ENCODE measurements at places on chromosomes 1 and 21.

- DNase-seq = no peak
These were observed 66.9 kb downstream of the RNF220 start for GRCh38 chr1:44471911-44472453.

DNA sequence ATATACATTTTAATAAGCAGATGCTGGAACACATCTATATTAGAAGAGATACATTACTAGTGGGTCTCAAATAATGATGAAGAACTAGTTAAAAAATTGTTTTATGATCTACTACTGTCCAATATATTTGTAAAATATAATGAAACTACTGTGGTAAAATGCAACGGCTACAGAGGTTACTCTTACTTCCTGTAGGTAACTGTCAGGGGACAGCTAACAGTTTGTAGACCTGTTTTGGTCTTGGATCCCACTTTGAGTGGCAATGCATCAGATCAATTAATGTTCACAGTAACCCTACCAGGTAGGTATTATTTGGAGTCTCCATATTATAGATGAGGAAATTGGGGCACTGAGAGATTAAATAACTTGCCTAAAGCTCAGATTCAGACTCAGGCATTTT lies 26.7 kb upstream of the MYSM1 start:
- no peak for DNase-seq

DNA sequence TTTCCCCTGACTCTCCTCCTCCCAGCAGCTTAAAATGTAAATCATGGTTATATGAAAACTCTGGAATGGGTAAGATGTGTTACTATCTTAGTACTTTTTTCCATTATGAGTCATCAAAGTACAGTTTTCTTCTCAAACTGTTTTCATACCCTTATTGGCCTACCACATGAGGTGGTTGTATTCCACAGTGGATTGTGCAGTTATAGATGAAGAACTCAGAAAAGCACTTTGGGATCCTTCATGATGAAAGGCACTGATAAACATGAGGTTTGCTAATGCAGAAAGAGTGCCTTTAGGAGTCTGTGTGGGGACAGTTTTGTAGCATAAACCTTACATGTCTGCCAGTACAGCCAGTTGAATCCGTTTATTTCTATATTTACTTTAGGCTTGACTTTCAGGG lies 32.0 kb upstream of the MYOCOS start:
- DNase-seq = no peak

DNA sequence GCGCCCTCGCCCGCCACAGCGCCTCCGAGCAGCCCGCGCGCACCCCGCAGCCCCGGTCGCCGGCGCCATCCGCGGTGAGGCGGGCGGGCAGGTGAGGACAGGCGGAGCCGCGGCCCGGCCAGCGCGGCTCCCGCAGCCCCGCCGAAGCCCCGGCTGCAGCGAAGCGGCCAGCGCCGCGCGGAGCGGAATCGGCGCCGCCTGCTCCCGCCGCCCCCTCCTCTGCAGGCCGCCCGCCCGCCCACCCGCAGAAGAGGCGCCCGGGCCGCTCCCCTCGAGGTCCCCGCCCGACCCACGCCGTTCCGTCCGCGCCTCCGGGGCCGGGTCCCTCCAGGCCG lies 1.3 kb downstream of the PRDM16 start:
- peak; percentile 38 for DNase-seq

GRCh38 chr1:180178511-180179161 lies 24.0 kb downstream of the QSOX1 start:
- DNase-seq = peak; percentile 65

GRCh38 chr1:212477680-212478466 lies 45.2 kb downstream of the NENF start:
- DNase-seq = no peak

GRCh38 chr1:21268281-21269239 lies 21.7 kb downstream of the ECE1 start:
- DNase-seq = no peak

GRCh38 chr1:113677250-113678158 lies 81.8 kb downstream of the PHTF1 start:
- no peak for DNase-seq

DNA sequence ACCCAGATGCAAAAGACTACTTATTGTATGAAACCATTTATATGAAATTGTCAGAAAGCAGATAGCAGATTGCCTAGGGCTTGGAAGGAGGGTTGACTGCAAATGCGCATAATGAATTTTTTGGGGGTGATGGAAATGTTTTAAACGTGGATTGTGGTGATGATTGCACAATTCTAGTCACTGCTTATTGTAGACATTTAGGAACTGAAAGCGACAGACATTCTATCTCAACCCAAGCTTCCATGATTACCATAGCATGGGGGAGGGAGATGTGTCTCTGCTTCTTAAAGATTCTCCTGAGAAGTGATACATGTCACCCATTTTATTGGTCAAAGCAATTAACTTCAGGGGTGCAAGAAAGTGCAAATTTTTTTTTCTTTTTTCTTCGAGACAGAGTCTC lies 2.8 kb upstream of the MTF2 start:
- DNase-seq = no peak

GRCh38 chr21:45863751-45864150 lies 117.8 kb upstream of the COL6A1 start:
- DNase-seq = no peak

DNA sequence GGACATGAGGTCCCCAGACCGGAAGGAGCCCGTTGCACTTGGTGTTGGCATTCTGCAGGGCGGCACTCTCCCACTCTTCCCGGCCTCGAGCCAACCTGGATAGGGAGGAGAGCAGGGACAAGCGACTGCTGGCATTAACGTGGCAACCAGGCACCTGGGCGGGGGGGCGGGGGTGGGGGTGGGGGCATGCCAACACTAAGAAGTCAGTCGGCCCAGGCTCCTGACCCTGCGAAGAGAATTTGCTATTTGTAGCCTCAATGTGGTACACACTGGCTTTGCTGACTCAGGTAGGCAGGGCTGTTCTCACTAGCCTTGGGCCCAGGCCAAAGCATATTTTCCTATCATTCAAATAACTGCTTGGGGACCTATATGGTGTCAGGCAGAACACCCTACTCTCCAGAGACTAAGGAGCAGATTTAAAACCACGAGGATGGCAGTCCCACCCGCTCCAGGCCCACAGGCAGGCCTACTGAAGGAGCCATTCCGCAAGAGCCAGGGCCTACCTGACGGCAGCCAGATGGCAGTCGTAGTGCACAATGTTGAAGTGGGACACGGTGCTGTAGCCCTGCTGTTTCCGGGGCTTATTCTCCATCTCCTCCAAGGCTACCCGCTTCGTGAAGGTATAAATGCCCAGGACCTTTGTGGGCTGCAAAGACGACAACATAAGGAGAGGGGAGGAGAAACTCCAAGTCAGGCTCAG lies 123.7 kb downstream of the UBR4 start:
- DNase-seq = no peak

GRCh38 chr1:56838759-56839158 lies 15.8 kb upstream of the C8A start:
- no peak for DNase-seq

- DNase-seq = peak; percentile 99
These were observed at the start of gene NUF2 for GRCh38 chr1:163321311-163322305. Gene NUF2 (plus strand): TSS chr1:163321954. CDS start chr1:163326052, 4,098 bp downstream.

DNA sequence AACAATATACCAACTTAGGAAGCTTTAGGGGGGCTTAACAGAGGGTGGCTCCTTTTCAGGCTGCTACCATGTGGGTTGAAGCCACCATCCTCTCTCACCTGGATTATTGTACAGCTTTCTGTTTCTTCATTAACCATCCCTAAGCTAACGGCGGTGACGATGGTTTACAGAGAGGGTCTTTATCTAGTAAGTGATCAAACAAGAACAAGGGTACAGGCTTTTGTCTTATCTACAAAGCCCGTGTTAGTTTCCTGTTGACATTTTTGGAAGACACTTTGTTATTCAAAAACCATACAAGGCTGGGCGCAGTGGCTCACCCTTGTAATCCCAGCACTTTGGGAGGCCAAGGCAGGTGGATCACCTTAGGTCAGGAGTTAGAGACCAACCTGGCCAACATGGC lies 20.4 kb downstream of the SLC25A33 start:
- no peak for DNase-seq

- no peak for DNase-seq
These were observed 5.7 kb upstream of the C1orf162 start for GRCh38 chr1:111467865-111468716.

DNA sequence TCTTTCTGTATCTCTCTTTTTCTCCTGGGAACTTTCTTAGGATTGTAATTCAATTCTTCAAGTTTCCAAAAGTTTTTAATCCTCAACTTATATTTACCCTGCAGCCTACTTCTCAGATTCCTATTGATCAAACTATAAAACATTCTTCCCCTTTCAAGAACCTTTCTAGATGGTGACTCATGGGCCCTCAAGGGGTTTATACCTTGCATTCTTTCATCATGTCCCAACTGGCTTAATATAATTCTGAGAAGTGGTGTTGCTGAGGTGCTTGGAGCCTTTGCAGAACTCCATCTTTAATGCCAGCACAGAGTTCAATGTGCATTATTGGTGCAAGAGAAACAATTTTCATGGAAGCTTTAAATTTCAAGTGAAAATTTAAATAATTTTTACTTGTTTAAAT lies 273.4 kb downstream of the VAV3 start:
- DNase-seq = no peak

GRCh38 chr1:220655961-220656740 lies 34.0 kb upstream of the C1orf115 start:
- no peak for DNase-seq

DNA sequence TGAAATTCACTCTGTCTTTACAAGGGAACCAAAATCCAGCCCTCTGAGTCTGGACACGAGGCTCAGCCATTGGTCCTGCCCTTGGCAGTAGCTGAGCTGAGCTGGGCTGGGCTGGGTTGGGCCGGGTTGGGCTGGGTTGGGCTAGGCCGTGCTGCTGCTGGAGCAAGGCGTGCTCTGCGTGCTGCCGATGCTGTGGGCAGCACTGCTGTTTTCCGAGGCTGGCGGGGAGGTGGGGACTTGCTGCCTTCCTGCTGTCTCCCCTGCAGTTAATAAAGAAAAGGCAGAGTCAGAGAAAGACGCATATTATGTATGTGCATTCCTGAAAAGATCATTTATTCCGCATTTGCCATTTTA lies 182.9 kb downstream of the CDC7 start:
- DNase-seq = peak; percentile 55

DNA sequence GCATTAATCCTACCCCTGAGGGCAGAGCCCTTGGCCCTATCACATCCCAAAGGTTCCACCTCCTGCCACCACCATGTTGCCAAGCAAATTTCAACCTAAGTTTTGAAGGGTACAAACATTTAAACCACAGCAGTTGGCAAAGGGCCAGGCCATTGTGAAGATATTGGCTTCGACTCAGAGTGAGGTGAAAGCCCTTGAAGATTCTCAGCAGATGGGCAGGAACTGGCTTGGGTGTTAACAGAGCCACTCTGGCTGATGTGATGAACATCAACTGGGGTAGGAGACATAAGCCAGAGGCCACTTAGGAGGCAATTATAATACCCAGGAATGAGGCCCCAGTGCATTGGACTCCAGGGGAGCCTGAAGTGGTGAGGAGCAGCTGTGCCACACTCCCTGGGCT lies 207.7 kb upstream of the KAZN start:
- no peak for DNase-seq

- no peak for DNase-seq
These were observed 1.7 kb downstream of the PIP5K1A start for GRCh38 chr1:151199873-151200581.

DNA sequence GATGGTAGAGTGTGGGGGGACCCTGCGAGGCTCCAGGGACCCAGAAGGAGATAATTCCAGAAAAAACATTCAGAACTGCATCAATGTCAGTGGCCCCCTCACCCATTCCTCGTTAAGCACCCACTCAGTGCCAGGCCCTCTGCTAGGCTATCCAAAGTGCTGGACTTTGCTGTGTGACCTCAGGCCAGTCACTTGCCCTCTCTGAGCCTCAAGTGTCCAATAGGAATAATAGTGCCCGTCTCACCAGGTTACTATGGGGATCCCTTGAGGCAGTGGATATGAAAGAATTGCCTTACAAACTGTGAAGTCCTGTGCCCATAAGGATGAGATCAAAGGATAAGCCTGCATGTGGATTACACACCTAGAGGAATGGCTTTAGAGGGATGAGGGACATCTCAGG lies 83.4 kb downstream of the IGSF21 start:
- DNase-seq = no peak

GRCh38 chr1:59757197-59757747 lies 57.5 kb upstream of the HOOK1 start:
- no peak for DNase-seq

DNA sequence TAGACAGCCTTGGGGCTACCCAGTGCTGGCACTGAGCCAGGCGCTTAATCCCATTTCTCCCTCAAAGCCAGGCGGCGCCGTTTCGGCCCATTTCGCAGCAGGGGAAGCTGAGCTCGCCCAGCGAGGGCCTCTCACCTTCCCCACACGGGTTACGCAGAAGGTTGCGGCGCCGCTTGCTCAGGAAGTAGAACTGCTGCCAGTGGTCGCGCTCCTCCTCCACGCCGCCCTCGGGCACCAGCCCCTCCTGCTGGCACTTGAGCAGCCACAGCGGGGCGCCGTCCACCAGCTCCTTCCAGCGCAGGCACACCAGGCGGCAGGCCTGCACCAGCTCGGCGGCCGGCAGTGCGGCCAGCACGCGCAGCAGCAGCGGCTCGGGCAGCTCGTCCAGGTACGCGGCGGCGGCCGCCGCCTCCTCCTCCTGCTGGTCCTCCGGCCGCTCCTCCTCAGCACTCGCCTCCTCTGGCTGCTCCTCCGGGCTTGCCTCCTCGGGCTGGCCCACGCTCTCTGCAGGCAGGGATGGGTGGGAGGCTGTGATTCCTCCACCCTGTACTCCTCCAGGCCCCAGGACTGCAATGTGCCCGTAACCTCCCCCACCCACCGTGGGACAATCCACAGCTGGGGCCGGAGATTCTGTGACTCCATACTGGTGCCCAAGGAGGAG lies 3.8 kb downstream of the FBXO2 start:
- no peak for DNase-seq

GRCh38 chr1:246164764-246165163 lies 342.3 kb downstream of the SMYD3 start:
- no peak for DNase-seq

DNA sequence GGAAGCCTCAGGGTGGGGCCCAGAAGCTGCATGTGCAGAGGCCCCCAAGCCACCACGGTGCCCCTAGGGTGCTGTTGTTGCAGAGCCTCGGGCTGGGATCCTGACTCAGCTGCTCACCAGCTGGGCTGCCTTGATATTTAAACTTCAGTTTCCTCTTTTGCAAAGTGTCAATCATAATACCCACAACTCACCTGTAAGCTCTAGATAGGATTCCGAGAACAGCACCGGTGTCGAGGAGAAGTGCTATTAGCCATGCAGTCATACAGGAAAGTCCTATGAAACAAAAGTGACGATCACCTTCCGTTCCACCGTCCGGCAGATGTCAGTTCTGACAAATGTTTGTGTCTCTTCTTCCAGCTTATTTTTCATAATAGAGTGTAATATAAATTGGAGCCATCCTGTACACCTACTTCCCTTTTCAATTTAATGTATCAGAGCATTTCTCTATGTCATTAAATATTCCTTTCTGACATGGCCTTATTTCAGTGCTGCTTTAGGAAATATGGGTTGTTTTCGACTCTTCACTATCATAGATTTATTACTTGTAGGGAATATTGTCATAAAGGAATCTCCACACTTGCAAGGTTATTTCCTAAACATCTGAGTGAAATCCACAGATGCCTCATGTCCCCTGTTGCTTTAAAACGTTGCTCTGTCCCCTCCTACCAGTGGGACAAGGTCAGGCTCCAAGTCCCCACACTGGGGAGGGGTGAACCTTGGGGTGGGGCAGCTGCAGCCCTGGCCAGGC lies 100.8 kb downstream of the SIK1 start:
- no peak for DNase-seq

Data from left hindlimb (tissue), 1 donor.